ENCODE measurements at places on chromosomes 16 and 17.
A peak's percentile ranks its signal among the peaks of the same experiment; 100 is the strongest.

- DNase-seq: no peak
Observed at GRCh38 chr17:51419476-51419875, 159.1 kb downstream of the UTP18 start.

DNA sequence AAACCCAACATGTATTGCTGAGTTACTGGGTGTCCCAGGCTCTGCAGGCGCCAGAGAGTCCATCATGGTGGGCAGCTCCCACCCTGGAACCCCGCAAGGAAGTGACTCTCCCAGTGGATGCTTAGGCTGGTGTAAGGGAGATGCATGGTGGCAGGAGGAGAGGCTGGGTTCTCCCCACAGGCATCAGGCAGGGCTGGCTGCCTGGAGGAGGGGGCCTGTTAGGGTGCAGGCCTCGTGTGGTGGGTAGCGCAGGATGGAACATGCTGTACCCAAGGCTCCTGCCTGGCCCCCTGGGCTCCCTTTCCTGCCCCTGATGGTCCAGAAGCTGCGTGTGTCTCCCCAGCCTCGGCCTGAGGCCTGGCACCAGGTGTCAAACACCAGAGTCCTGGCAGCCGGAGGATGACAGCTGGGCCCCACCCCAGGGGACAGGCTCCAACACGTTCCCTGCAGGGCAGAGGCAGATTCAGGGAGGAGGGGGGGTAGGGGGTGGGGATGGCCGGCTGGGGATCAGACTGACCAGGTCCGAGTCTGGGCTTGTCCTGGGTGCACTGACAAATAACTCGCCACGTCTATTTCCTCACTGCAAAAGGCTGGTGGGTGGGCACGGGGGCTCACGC is 40.2 kb upstream of the CIBAR2 start:
- DNase-seq: no peak

DNA sequence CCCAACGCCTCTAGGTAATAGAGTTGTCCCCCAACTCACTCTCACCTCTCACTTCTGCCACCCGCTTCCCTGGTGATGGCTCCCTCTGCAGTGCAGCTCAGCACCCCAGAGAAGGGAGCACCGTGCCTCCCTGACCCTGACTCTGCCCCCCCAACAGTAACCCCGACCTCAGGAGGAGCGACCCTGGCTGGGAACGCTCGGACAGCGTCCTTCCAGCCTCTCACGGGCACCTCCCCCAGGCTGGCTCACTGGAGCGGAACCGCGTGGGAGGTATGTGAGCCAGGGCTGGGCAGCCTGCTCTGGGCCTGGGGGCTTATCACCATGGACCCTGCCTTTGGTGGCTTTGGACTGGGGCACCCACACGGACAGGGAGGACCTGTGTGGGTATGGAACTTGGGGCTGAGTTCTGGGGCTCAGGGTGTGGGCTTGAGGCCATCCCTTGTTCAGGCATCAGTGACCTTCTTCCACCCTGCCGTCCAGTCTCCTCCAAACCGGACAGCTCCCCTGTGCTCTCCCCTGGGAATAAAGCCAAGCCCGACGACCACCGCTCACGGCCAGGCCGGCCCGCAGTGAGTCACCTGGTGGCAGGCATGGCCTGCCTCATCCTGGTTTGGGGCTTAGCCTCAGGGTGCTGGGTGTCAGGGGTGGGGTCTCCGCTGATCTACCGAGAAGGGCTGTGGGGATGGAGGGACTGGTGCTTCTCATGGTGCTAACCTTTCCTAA is 6.7 kb upstream of the C17orf107 start:
- no peak for DNase-seq

DNA sequence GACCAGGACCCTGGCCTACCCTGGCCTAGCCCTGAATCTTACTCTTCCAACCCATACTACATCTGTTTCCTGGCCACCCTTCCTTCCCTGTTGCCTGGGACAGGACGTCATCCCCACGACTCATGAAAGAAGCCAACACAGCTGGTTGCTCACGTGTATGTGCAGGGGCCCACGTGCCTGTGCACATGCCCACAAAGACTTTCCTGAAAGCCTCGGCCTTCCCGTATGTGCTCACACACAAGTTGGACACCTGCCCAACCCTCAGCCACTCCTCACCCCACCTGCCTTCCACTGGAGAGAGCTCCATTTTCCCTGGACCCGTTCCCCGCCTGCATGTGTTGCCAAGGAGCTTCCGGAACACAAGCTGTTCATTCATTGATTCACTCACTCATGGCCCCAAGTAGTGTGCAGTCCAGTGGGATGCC is 7.0 kb downstream of the PLXDC1 start:
- DNase-seq: no peak

DNA sequence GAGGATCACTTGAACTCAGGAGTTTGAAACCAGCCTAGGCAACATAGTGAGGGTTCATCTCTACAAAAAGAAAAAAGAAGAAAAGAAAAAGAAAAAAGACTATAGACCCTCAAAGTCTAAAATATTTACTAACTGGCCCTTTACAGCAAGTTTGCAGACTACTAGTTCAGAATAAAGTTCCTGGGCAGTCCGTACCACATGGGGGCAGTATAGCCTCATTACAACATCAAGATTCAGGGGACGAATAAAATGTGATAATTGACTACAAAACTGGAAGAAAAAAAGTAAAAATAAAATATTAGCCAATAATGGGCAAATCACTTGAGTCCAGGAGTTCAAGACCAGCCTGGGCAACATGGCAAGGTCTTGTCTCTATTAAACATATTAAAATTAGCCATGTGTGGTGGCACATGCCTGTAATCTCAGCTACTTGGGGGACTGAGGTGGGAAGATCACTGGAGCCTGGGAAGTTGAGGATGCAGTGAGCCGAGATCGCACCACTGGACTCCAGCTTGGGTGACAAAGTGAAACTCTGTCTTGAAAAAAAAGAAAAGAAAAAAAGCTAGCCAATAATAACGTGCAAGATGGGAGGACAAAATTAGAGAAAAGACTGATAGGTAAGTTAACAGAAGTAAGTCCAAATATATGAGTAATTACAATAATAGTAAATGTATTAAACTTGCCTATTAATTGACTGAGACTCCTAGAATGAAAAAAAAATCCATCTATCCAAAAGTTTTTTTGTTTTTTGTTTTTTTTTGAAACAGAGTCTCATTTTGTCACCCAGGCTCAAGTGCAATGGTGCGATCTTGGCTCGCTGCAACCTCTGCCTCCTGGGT is 129.4 kb upstream of the SEC14L1 start:
- peak; percentile 30 for DNase-seq

DNA sequence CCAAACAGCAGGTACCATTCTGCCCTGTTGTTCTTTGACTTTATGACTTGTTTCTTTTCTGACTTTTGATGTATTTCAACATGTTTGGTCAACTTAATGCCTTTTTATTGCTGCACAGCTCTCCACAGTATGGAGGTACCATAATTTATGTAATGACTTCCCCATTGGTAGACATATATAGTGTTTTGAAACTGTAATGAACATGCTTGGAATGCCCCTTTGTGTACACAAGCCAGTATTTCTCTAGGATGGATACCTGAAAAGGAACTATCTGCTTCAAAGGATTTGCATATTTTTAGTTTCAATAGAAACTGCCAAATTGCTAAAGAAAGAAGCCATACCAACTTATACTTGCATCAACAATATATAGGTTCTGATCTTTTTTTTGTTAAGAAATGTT is 66.1 kb downstream of the NOG start:
- no peak for DNase-seq

GRCh38 chr16:56950051-56950450 is 11.7 kb upstream of the CETP start:
- DNase-seq: no peak

GRCh38 chr17:15465045-15465701 is 2.2 kb downstream of the CDRT4 start:
- no peak for DNase-seq

Data from stimulated activated CD8-positive, alpha-beta memory T cell treated with anti-CD3 and anti-CD28 coated beads, Interleukin-2, amount 100 ng/mL, for 48 hours (primary cell).